ENCODE measurements at places on chromosomes 4 and X.

- DNase-seq, result peak; percentile 46
Measured at GRCh38 chrX:13334491-13334890, 14.6 kb upstream of the ATXN3L start.

- peak; percentile 88 for DNase-seq
Measured at GRCh38 chrX:35439692-35440091, 358.4 kb upstream of the MAGEB16 start.

DNA sequence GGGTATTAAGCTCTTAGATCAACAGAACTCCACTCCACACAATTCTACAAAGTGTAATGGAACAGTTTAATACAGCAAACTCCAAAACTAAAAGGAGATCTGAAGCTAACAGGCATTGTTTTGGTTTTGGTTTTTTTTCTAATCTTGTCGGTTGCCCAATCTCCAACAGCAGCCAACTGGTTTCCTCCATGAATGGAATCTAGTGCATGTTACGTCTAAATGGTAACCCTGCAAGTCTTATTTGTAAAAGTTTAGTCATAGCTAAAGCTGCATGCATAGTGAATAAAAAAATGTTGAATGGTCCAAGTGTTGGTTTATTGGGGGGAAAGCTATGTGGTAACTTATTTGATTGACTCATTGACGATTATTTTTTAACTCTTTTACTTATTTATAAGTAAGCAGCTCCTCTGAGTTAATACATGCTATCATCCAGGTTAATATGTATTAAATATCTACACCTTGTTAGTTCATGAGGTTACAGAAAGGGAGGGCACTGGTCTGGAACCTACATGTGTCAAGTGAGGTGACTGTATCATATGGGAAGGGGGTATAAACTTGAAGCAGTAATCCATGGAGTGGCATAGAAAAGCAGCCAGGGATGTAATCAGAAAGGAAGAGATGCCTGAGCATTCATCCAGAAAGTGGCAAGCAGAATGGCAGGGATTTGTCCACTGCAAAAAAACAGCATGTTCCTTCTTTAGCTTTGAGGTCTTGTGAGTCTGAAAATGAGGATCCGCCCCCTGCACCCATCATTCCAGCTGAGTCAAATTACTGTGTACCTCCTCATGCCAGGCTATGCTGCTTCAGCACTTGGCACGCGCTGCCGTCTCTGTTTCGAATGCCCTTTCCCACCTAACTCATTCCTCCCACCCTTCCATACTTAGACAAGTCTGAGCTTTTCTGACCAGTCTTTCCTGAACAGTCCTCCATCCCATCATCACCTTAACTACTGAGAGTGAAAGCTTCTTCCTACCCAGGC, 81.7 kb downstream of the PDGFC start:
- peak; percentile 100 for DNase-seq

GRCh38 chr4:5708449-5709206, at the start of gene EVC2:
Gene EVC2 (minus strand): TSS chr4:5708559. CDS start chr4:5708513, 46 bp downstream.
- DNase-seq, result no peak

GRCh38 chr4:123564758-123565346, 168.3 kb downstream of the SPRY1 start:
- DNase-seq, result peak; percentile 76

DNA sequence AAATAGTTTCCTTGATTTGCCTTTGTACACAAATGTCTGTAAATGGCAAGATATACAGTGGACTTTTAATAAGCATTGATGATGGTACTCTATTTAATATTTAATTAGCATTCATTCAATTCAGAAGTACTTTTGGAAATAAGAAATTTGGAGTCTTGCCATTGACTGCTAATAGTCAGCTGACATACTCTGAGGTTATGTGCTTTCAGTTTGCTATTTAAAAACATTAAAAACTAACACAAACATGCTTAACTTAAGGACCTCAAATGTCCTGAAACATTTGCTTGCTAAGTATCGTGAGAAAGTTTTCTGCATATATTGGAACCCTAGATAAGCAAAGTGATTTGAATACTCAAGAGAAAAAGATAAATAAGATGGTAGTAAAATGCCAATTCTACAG, 64.6 kb downstream of the REELD1 start:
- DNase-seq, result peak; percentile 53

DNA sequence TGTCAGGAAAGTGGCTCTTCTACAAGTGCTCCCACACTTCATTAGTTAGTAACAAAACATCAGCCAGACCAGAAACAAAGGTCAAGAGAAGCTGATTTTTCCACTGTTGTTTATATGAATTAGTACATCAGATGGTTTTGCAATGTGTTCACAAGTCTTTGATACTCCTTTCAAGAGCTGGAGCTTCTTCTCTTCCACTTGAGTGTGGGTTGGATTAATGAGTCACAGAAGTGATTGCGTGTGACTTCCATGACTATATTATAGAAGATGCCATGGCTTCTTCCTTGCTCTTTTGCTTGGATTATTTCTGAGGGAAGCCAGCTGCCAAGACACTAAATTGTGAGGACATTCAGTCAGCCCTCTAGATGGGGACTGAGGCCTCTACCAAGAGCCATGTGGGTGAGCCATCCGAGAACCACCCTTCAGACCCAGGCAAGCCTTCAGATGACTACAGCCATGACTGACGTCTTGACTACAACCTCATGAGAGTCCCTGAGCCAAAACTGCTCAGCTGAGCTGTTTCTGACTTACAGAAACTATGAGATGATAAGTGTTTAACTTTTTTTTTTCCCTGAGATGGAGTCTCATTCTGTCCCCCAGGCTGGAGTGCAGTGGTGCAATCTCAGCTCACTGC, 18.1 kb downstream of the SOWAHB start:
- no peak for DNase-seq

- no peak for DNase-seq
Measured at GRCh38 chr4:41451961-41452360, 86.0 kb upstream of the LIMCH1 start.

- no peak for DNase-seq
Measured at GRCh38 chrX:38941675-38942074, 140.4 kb downstream of the MID1IP1 start.
